Stimulated activated CD4-positive, alpha-beta T cell treated with anti-CD3 and anti-CD28 coated beads, TNF-alpha, amount 100 ng/mL, for 4 hours (primary cell): ENCODE measurements at places on chromosomes 12 and 14.

DNA sequence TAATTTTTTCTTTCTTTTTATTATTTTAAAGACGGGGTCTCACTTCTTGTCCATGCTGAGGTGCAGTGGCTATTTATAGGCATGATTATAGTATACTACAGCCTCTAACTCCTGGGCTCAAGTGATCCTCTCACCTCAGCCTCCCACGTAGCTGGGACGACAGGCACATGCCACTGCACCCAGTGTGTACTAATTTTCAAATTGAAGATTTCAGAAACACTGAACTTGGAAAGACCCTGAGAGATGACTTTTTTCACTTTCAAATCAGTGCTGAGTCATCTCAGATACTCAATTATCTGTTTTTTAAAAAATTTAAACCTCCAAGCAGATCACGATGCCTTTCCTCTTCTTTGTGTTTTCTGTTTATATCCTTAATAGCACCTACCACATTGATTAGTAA lies 53.7 kb upstream of the COCH start:
- no peak for DNase-seq

DNA sequence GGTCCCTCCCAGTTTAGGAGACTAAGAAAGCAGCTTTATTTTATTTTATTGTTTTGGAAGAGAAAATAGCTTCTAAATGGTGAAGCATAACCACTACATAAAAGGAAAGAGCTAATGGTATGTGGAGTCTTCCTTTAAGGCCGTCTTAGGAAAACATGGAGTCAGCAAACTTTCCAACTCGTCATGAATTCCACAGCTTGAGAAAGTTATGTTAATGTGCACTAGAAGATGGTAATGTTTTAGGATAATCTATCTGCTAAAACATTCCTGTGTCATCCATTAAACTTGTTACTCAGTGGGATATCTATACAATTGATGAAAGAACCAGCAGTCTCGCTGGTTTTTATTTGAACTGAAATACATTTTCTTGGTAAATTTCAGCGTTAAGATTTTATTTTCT lies 448.4 kb upstream of the SEL1L start:
- DNase-seq: no peak

DNA sequence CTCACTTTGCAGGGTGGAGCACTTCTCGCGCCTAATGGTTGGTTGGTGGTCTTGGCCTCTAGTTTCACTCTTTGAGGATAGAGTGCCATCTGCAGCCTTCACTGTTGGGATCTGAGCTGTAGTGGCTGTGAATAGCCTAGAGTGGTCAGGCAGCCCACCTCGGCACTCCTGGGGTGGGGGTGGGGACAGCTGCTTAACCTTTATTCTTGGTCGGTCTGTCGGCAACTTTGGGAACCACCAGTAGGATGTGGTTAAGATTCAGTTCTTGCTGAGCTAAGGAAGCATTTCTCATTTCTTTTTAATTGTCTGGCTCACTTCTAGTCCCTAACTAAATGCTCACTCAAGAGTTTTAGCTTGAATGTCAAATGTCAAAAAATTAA lies 21.1 kb downstream of the TMBIM6 start:
- no peak for DNase-seq

DNA sequence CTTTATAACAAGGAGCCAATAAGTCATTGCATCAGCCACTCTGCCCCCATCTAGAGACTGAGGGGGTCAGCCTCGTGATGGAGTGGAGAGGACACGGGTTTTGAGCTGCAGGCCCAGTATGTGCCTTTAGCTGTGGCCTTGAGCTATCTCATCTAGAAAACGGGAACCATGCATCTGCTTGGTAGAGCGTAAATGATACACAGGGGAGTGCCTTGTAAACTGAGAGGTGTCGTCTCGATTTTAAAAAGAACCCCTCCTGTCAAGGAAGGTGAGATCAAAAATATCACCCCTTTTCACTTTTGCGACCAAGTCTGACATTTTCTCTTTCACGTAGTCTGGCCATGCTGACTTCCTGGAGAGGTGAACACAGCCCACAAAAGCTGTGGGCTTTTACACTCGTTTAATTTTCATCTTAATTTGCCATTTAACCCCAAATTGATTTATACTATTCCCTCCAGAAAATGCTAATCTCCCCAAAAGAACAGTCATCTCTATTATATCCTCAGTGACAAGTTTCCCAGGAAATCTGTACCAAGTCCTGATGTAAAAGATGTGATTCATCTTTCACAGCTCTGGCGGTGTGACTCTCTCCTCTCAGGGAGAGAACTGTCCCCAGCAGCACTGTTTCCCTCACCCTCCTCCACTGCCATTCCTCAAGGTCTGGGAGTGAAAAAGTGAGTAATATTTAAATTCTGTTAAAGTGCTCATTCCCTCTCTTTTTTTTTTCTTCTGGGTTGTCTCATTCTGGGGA lies 30.6 kb downstream of the VCPKMT start:
- DNase-seq: no peak

- no peak for DNase-seq
These were observed at the start of gene TAS2R8 for GRCh38 chr12:10807186-10807585. Gene TAS2R8 (minus strand): TSS chr12:10807286. CDS start chr12:10806980, 306 bp downstream.

GRCh38 chr14:50542941-50543418 lies 10.6 kb upstream of the MAP4K5 start:
- DNase-seq: no peak

DNA sequence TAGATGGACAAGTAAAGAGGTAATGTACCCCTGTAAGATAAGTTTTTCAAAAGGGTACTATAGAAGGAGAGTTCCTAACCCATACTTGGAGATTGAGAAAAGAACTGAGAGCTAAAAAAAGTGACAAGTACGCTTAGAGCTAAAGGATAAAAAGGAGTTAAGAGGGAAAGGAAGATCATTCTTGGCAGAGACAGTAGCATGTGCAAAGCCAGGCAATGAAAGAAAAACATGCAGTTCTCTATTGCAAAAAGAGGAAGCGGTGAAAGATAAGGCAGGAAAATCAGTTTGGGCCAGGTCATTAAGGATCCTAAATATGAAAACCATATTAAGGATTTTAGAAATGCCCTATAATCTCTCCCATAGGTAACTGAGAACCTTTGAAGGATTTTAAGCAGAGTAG lies 500.4 kb upstream of the GARIN6 start:
- no peak for DNase-seq

GRCh38 chr12:110067531-110067930 lies 19.2 kb upstream of the C12orf76 start:
- no peak for DNase-seq

GRCh38 chr12:14454098-14454907 lies 88.8 kb downstream of the ATF7IP start:
- no peak for DNase-seq

DNA sequence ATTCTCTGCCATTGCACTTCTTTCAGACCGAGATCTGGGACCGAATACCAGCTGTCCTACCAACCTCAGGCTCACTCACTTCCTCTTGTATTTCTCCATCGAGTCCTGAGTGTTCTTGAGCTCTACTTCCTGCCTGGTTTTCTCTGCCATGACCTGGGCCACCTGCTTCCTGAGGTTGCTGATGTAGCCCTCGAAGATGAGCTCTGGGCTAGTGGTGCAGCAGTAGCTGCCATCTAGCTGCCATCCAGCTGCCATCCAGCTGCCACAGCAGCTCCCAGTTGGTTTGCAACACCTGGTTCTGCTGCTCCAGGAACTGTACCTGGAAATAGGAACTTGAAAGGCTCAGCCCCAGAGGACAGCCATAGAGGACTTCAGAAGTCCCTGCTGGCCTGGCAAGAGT lies 15.0 kb upstream of the KRT73 start:
- DNase-seq: no peak

GRCh38 chr14:96260341-96260821 lies 4.4 kb downstream of the BDKRB1 start:
- no peak for DNase-seq

DNA sequence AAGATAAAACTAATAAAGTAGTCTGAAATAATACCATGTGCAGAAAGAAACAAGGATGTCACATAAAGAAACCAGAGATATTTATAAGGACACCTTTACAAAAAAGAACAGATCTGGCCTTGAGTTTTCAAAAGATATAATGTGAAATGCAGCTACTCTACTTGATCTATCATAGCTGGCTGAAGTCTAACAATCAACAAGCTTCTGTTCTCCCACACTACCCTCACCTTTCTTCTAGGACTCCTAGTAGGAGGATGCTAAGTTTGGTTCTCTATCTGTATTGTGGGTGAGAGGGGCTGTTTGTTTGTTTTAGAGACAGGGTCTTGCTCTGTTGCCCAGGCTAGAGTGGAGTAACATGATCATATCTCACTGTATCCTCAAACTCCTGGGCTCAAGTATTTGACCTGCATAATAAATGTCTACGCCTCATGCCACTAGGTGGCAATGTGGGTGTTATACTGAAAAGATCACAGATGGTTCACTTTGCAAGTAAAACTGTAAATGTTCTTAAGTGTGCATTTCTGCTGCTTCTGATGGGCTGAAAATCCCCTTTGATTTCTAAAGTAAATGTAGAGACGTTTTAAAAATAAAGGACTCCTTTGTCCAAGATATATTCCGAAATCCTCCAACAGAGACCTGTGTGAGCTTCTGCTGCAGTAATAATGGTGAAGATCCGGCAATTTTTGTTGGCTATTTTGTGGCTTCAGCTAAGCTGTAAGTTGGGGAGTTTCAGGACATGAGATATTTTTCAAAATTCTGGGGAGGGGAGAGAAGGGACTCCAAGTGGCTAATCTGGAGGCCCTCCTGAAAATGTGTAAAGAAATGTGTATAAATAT lies 269.3 kb downstream of the DAD1 start:
- no peak for DNase-seq

DNA sequence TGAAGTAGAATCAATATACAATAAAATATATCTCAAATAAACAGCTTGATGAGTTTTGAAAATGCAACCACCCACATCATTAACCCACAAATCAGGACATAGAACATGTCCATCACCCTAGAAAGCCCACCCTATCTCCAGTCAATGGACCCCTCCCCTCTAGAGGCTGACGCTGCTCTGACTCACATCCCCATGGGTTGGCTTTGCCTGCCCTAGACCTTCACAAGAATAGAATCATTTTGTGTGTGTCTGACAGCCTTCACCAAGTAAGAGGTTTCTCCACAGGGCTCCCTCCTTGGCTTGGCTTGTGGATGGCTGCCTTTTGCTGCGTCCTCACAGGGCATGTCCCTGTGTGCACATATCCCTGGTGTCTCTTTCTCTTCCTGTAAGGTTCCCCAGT lies 250.2 kb upstream of the RTL1 start:
- DNase-seq: no peak

DNA sequence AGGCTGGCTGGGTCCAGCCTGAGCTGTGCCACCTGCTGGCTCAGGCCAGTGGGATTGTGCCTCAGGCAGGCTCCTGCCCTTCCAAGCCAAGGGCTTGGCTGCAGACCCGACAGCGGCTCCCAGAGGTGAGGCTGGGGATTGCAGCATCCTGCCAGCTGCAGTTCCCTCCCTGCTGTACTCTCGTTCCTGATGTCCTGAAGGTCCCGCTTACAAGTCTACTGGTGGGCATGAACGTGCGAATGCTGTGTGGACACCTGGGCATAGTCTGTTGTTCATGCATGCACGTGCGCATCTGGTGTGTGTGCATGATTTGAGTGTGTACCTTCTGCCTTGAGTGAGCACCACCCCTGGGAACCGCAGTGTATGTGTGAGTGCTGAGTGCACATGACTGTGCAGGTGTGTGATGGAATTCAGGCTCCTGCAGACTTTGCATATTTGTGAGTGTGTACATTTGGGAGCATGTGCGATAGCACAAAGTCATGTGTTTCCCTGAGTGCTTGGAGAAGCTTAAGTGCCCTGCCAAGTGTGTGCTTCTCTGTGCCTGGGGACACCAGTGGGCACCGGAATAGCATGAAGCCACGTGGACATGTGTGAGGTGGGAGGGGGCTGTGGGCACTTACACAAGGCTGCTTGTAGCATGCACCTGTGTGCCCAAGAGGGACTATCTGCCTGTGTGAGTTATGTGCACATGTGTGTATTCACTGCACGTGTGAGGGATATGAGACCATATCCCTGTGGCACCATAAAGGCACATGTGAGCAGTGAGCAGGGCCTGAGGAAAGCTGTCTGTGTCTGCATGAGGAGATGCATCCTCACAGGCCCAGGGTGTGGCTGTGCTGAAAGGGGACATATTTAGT lies 19.3 kb upstream of the KRT7 start:
- DNase-seq: peak; percentile 7

GRCh38 chr12:12864243-12864642 lies 27.1 kb upstream of the GPRC5A start:
- no peak for DNase-seq

DNA sequence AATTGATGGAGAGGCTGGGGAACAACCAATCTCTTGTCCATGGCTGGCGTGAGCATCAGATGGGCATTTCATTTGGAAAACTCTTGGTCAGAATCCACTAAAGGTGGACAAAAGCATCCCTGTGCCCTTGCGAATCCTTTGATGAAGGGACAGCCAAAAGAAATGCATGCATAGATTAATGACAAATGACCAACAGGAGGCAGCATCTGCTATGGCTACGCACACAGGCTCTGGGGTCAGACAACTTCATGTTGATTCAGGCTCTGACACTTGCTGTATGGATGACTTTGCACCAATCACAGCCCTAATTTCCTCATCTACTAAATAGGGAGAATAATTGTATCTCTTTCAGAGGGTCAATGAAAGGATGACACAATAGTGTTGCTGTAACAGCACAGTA lies 117.5 kb downstream of the ASCL4 start:
- no peak for DNase-seq

DNA sequence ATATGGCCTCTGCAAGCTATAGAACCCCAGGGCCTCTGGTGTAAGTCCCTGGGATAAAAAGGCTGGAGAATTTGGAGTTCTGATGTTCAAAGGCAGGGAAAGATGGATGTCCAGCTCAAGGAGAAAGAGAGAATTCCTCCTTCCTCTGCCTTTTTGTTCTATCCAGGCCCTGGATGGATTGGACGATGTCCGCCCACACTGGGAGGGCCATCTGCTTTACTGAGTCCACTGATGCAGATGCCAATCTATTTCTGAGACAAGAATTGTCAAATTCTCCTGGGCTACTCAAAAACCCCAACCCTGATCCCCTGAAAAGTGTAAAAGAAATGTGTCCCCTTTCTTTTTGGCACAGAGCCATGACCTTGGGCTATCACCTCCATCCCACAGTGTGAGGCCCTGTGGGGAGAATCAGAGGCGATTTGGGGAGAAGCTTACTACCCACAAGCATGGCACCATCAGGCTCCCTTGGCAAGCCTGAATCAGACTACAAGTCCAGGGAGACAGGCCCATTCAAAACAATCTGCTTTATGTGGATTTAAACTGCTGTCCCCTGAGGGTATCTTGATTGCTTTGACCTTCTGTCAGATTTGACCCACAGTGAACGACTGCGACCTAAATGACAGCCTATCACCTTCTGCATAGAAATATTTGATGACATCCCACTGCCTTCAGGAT lies 334.0 kb downstream of the NUAK1 start:
- DNase-seq: no peak

- DNase-seq: no peak
These were observed 98.0 kb downstream of the IRF2BPL start for GRCh38 chr14:76930549-76930948.
